Stimulated activated CD4-positive, alpha-beta T cell treated with anti-CD3 and anti-CD28 coated beads, Interleukin-1b, Interleukin-23, amount 100 ng/mL, for 48 hours (primary cell): ENCODE measurements at places on chromosomes 1 and 21.

DNA sequence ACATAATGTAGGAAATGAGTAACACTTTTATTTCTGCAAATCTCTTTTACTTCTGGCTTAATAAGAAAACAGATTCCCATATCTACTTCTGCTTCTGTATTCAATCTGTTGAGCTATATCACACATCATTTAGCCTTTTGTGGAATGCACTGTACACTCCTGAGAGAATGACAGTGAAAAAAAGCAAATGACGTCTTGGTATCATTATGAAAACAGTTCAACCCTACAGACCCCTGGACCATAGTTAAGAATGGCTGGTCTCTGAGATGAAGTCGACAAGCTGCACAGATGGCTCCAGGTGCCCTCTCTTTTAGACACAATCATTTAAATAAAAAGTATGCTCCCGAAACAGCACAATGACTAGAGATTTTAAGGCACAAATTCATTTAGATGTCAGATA is 247.0 kb downstream of the RERE start:
- no peak for DNase-seq

- DNase-seq, result no peak
These were observed 1.7 kb downstream of the FAM78B start for GRCh38 chr1:166164995-166165660.

GRCh38 chr1:30668024-30668423 is 55.4 kb downstream of the MATN1 start:
- no peak for DNase-seq

GRCh38 chr1:188904201-188904600 is 1573.5 kb downstream of the BRINP3 start:
- DNase-seq, result no peak

GRCh38 chr21:32245971-32246370 is 32.9 kb downstream of the MIS18A start:
- DNase-seq, result no peak

DNA sequence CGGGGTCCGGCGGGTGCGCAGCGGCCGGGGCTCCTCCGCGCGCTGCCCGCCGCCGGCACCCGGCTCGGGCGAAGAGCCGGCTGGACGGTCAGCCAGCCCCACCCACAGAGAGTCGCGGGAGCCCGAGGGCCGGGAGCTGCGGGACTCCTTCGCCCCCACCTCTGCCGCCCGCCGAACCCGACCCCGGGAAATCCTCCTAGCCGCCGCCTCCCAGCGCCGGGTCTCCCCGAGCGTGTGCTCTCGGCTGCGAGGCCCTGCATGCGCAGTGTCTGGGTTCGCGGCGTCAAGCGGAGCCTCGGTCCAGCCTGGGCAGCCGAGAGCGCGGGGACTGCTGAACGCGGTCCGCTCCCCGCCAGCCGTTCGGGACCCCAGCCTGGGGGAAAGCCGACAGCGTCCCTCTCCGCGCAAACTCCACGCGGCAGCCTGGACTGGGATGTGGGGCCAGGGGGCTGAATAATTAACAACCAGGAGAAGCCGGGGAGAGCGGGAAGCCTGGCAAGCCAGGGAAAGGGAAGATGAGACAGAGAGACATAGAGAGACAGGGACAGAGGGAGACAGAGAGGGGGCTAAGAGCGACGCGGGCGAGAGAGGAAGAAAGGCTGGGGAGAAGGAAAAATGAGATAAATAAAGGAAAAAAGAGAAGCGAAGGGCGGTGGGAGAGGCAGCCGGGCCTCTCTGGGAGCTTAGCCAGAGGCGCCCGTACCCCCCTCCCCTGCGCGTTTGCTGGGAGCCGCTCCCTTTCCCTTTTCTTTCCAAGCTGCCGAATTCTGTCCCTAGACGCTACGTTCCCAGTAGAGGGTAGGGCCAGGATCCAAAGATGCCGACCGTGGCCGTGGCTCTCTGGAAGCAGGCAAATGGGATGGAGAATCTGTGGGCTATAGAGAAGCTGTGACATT is 64.2 kb downstream of the MEF2D start:
- DNase-seq, result no peak

DNA sequence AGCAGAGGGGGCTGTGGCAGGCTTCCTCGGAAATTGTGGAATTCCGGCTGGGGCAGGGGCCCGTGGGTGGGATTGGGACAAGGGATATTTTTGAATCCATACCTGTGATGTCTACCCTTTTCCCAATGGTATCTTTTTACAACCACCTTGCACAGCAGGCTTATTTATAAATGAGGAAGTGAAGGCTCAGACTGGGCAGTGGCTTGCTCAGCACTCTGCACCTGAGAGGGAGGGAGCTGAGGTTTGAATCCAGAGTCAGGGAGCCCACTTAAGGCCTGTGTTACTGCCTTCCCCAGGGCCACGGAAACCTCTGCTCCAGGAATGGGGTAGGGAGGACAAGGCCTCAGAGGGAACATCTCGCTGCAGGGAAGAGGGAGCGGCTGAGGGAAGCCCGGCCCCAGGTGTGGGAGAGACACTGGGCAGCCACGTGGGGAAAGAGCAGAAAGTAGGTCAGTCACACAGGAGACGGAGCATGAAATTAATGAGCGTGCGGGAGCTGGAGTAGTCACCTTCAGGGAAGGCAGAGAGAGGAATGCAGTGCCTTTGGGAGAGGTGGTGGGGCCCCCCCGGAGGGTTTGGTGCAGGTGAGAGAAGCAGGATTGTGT is 35.4 kb upstream of the SCMH1 start:
- DNase-seq, result no peak

GRCh38 chr1:35807614-35808449 is at the start of gene AGO4:
Gene AGO4 (plus strand): TSS chr1:35808016. CDS start chr1:35808417, 401 bp downstream.
- peak; percentile 5 for DNase-seq

- no peak for DNase-seq
These were observed 436.2 kb downstream of the MATN1 start for GRCh38 chr1:30286988-30287839.

GRCh38 chr1:177426497-177426896 is 255.7 kb downstream of the BRINP2 start:
- no peak for DNase-seq

GRCh38 chr1:198903621-198904020 is 264.8 kb downstream of the PTPRC start:
- DNase-seq, result no peak

DNA sequence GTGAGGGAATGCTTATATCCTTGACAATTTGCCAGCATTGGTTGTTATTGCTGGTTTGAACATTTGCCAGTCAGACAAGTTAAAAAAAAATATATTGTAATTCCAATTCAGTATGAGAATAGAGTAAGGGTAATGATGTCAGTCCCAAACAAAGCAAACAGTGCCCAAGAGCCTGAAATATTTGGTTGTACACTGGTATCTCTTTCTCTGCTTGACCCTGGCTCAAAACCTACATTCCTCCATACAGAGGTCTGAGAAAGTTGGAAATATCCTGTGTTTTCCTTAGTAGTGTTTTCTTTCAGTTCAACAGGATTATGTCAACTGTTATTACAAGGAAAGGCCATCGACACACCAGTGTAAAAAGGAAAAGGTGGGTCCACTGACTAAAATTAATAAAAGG is 145.6 kb downstream of the MRPL39 start:
- DNase-seq, result no peak
